NCI-H2107 (cell line): ENCODE measurements at places on chromosomes 1 and 21.

DNA sequence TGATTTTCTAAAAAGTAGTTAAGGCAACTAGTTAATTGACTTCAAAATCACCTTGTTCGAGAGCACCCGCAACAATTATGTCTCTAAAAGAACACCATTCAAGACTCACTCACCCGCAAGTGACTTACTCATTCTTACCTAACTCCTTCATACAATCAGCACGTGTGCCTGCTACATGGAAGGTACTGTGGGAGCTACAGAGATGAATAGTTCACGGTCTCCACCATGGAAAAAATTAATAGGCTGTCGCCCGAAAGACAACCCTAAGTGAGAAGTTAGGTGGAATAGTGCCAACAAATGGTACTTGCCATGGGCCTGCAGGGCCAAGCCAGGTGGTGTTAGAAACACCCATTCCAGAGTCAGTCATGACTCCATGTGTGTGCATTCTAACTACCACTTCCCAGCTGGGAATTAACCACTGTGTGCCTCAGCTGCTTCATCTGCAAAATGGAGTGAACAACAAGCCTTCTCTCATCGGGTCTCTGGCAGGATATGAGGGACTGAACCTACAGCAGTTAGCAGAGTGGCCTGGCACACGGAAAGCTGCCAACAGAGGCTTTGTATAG is 7.1 kb downstream of the SSBP3 start:
- DNase-seq = no peak

DNA sequence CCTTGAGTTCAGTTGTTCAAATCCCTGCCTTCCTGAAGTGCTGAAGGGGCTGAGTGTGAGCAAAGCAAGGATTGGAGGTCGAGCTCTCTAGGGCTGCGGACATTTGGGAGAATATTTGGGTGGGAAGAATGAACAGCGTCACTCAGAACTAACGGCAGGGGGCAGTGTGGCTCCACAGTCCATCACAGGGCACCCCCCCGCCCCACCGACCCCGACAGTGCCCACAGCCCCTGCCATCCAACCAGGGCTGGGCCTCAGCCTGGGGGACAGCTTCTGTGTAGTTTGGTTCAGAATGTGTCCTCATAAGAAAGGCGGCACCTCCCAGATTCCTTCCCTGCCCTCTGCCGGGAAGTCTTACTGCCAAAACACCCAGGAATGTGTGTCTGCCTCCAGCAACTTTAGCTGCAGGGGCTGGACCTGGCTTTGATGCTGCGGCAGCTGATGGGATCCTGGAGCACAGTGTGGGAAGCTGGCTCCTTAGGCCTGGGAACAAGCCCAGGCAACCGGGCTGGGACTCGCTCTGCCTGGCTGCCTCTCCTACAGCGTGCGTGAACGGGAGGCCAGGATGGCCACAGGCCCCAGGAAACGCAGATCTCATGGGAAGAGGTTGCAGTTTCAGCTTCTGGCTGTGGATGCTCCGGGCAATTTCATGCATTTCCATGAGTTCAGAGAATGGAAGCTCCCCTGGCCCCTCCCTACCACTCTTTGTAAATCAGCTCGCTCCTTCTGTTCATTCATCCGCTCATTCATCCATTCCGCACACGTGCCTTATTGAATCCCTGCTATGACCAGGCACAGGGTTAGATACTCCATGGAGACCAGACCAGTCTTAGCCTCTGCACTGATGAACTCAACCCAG is 104.9 kb upstream of the TMPRSS2 start:
- DNase-seq = no peak

GRCh38 chr1:14508613-14509012 is 89.9 kb upstream of the KAZN start:
- no peak for DNase-seq

GRCh38 chr1:247419336-247419735 is 3.4 kb downstream of the NLRP3 start:
- DNase-seq = no peak

DNA sequence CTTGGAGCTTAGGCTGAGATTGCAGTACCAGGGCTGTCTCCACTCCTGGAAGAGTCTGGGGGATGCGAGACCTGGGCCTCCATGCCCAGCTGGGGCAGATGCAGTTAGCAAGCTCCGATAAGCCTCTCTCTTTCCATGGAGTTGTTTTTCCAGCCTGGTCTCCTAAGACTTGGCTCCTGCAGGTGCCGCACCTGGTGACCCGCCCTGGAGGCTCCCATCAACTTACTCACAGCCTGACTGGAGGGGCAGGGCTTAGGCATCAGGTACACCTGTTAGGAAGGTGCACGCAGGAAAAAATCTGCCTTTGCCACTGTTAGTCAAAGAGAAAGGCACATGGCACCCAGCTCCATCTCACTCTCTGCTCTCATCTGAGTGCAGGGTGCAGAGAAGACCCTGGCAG is 198.1 kb upstream of the TMEM51 start:
- no peak for DNase-seq

GRCh38 chr1:212669600-212669999 is 30.0 kb downstream of the BATF3 start:
- no peak for DNase-seq

DNA sequence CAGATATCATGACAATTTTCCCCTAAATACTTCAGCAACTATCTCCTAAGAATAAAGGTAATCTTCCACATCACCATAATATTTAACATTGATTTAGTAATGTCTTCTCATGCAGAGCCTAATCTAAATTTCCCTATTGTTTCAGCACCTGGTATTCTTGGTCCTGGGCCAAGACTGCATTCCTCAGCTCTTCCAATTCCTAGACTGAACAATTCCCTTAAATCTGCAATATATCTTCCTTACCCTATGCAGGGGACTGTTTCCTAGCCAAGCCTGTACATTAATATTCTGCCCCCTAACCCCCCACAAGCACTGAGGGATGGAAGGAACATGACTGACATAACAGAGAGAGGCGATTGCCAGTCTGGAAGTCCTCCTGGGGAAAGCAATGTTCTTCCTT is 28.7 kb upstream of the DISP1 start:
- no peak for DNase-seq

- DNase-seq = no peak
Measured at GRCh38 chr21:25788677-25789076, 53.9 kb downstream of the GABPA start.

DNA sequence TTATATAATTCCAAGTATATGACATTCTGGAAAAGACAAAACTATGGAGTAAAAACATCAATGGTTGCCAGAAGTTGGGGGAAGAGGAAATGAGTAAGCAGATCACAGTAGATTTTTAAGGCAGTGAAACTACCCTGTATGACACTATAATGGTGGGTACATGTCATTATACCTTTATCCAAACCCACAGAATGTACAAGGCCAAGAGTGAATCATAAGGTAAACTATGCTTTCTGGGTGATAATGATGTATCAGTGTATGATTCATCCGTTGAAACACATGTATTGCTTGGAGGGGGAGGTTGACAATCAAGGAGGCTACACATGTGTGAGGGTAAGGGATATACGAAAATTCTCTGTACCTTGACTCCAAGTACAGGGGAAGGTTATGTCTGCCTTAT is 862.7 kb downstream of the PLA2G4A start:
- DNase-seq = no peak

DNA sequence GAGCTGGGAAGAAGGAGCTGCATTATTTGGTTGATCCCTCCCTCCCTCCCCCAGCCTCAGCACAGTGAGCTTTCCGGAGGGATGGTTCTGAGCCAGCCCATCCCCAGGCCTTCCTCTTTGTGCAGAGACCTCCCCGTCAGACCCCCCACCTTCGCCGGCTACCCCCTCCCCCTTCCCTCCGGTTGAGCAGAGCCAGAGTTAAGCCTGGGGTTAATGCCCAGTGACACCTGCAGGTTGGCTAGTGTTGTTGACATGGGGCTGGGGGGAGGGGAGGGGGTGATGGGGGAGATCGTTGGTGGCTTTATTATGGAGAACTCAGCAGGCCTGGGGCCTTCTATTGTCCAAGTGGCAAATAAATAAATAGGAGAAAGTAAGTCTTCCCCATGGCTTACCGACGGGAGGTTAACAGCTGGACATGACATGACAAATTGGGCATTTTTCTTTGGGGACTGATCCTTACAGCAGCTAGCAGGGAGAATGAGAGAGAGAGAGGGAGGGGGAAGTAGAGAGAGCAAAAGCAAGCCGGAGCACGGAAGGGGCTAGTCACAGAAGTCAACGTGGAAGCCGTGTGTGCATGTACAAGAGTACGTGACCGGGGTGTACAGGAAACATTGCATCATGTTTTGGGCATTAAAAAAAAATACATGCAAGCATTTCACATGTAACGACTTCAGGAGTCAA is 131.1 kb downstream of the TMEM53 start:
- no peak for DNase-seq

- peak; percentile 81 for DNase-seq
Measured at GRCh38 chr1:77978293-77978968, 441 bp downstream of the FUBP1 start.

DNA sequence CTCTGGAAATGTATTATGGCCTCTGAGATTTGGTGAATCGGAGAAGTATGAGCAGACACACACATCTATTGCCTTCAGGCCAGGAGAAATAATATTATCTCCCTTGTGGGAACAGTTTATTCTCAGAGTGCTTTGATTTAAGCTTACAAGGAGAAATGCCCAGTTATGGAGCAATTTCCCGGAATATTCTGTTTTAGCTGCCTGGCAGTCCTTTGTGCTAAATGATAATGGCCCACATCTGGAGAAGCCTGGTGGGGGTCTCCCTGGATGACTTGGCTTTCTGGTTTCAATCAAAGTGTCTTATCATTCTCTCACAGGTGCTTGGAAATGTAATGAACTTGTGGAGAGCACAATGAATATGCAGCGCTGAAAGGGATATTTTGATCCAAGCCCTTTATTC is 389.6 kb upstream of the USP24 start:
- DNase-seq = no peak

DNA sequence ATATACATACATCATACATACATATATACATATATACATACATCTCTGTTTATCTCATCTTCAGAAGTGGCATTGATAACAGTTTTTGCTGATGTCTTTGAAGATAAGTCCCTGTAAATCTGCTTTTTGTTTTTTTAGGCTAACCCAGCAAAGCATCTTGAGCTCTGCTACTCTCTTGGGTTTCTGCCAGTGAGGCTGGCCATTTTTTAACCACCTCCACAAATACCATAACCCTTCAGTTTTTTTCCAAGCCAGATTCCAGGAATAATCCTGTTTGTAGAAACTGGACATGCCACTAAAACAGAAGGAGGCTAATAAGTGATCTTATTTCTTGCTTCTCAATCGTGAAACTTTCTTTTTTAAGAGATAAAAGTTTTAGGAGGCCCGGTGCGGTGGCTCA is 21.6 kb downstream of the SDHC start:
- DNase-seq = no peak

DNA sequence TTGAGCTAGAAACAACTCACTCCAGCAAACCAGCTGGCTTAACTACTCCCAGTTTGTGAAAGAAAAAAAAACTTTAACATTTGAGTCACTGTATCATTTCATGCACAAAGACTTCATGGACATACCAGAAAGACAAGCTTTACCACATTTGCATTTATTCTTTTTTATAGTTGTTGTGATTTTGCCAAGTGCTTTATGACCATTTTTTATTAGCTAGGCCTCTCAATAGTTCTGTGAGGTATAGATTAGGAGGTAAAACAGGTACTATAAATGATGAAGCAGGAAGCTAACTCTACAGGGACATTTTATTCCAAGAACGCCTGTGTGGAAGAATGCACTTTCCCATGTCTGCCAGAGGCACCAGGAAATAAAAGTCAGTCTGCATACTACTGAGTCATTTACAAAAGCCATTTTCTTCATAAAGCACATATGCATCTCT is 8.2 kb upstream of the DENND1B start:
- DNase-seq = no peak

DNA sequence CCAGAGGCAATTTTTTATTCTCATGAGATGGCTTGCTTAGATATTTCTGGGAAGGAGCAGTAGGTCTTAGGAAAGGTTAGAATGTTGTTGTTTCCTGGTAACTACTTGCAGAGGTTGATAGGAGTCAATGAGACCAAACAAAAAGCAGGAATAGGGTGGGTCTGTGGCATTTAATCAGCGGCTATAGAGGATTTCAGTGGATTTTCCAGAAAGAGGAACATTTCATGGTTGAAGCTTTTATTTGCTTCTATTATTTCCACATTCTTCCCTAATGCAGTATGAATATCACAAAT is 111.3 kb upstream of the PALMD start:
- no peak for DNase-seq

DNA sequence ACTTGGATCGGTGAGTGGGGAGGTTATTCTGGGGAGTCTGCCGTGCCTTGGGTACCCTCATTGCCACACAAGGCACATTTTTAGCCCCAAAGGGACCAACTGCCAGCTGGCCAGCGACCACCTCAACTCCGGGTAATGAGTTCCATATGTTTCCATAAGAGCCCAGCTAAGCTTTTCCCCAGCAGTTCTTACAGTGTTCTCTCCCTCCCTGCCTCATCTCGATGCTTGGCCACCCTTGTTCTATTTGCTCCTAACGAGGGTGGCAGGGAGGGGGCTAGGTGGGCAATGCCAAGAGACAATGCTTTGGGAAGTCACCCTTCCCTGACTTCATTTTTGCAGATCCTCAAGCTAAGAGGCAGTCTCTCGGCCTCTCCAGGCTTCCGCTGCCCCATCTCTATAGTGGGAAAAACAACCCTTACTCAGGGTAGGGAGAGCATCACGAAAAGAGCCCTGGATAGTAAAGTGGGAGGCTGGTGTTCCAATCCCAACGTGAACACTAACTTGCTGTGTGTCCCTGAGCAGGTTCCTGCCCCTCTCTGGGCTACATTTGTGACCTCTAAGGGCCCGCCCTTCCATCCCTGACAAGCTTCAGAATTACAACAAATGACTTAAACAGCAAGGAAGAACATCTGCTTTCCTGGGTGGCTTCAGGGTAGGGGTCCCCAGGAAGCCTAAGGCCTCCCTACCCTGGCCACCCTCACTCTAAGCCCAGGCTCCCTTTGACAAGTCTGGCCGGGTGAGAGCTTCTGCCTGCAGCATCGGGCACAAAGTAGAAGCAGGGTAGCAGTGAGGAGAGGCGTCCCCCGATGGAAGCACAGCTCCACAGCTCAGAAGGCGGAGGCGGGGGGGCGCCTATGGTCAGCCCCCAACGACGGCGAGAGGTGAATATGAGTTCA is 5.8 kb downstream of the ID3 start:
- DNase-seq = no peak

GRCh38 chr1:162009501-162010174 is 14.0 kb downstream of the OLFML2B start:
- no peak for DNase-seq

DNA sequence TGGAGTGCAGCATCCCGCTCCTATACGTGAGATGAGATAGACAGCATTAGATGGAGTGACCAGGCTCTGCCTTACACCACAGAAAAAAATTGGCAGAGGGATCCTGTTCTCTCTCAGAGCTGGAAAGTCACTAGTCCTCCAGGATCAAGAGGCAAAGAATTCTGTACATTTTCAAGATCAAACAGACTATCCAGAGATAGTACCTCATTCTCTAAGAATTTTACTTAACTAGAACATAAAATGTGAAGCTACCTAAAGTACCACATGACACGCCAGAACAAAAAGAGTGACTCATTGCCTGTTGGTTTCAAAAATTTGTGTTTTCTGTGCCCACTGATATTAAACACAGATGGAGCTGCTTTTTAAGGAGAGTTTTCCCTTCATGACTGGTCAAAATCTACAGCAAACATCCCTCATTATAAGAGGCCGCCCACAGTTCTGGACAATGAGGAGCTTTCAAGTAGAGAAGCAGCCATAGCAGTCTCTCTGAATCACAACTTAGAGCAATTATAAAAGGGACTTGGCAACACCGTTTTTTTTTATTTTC is 32.3 kb downstream of the CD160 start:
- no peak for DNase-seq
